Cardiac muscle cell (in vitro differentiated cells and primary cell): ENCODE measurements at places on chromosomes 7 and 10. TPM values are rescaled to one million over a fixed set of nuclear protein-coding genes. Genes with fewer than 3 reads are reported as not detected.

- DNase-seq, result no peak
These were observed 245.0 kb downstream of the FOXP2 start for GRCh38 chr7:114659409-114660125.

GRCh38 chr7:11533229-11533820 lies 298.7 kb downstream of the THSD7A start:
- DNase-seq, result no peak

DNA sequence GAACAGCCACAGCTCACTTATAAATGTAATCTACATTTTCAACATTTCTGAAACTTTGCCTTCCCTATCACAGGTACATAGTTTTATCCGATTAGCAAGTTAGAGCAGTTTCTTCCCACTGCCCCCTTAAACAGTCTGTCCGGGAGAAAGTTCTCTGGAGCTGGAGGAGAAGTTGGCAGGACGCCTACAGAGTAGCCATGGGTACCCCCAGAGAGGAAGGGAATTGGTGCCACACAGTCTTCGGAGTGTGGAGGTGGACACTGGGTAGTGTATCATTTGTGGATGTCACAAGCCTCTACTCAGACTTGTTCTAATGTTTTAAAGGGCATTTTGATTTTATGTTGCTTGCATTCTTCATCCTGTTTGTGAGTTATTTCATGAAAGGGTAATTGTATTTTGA lies 39.0 kb downstream of the TAF3 start:
- no peak for DNase-seq

DNA sequence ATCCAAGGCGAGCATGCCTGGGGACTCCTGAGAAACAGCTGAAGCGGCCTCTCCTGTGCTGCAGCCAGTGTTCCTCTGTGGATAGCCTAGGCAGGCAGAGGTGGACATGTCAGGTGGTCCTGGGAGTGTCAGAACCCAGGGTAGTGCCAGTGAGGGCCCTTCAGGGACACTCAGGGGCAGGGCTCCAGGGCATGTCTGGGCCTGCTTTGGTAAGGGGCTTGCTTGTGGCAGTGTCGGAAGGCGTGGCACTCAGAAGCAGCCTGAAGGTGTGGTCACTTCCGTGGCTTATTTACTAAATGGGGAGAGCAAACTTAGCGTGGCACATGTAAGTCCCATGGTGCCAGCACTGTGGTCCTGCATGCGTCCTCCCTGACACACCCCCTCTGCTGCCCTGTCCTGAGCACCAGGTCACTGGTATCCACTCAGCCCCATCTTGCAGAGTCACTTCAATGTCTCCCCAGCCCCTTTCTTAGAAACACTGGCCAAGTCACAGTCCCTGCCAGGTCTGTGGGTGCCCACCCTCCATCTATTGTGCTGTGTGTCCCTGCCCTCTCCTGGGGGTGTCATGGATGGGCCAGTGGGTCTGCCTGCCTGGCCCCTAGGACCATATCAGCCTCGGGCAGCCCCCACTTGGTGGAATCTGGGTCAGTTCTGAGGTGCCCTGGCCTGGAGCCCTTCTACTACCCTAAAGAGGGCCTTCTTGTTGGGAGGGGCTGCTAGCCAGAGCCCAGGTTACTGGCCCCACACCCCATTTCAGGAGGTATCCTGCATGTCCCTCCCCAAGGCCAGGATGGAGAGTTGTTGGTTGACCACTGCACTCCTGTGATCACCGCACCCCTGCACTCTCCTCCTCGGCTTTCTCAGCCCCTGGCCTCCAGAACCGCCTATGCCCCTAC lies 6.4 kb downstream of the ZMIZ2 start:
- DNase-seq, result no peak

SLC16A12 gene
- 7.0 and 8.1 TPM in 2 replicates for total RNA-seq

ZNF804B gene
- 0.06 TPM in 1 of 2 replicates, not detected in the other for total RNA-seq

FGFR2 gene
- 47.1 and 50.6 TPM in 2 replicates for total RNA-seq
